ENCODE measurements at places on chromosomes 1 and 21.

DNA sequence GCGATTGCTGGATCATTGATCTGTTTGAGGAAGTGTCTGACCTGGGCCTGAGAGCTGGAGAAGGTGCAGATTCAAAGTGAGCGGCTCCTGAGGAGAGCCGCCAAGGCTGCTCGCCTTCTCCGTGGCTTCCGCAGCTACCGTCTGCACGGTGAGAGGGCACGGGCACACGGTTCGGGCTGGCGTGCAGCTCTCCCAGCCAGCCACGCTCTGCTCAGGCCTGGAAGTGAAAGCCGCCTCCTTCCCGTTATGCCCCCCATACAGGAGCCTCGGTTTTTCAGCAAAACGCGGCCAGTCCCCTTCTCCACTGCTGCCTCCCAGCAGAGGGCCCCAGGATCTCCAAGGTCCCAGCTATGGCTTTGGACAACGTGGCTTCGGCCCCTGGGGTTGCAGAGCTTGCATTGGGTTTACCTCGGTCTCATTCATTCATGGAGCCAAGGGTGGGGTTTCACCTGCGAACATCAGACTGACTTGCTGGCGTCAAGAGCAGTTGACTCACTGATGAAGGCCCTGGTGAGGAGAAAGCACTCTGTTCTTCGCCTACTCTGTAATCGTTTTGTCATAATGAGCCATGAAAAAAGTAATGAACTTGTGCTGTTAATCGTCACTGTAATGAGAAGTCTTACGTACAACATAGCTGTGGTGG, 24.4 kb upstream of the PDXK start:
- no peak for DNase-seq

GRCh38 chr1:206472886-206473285, 2.6 kb downstream of the IKBKE start:
- DNase-seq = no peak

- no peak for DNase-seq
These were observed 355.7 kb upstream of the DUSP10 start for GRCh38 chr1:222097588-222097987.

DNA sequence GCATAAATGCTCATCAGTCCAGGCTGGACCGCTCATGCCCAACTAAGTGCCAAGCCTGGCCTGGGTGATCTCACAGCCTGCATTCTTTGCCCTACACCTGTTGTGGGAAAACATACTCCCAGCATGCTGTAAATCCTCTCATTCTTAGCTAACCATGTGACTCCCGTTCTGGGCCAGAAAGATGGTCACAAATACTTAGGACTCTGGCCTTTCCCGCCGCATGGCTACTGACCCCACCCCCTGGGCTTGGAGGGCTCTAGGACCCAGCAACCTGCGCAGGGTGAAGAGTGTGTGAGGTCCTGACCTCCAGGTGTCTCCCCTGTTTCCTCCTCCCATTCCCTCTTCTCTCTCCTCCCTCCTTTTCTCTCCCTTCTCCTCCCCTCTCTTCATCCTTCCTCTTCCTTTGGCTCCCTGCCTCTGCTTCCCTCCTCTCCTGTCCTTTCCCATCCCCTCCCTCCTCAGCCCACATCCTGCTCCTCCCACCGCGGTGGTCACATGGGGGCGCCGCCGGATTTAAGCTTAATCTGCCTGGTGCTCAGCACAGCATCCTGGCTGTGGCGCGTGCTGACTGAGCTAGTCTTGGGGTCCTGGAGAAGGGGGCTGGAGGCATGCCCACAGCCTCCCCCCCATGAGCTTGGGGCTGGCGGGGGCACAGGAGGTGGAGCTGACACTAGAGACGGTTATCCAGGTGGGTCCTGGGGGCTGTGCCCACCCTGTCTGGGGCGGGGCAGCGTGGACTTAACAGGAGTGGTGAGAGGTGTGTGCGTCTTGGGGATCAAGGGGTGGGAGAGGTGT, at the start of gene CROCC:
Gene CROCC (plus strand): TSS at position 541 of the 795 bp plus-strand sequence. CDS start 88 bp downstream, at position 629.
- DNase-seq = peak; percentile 60

DNA sequence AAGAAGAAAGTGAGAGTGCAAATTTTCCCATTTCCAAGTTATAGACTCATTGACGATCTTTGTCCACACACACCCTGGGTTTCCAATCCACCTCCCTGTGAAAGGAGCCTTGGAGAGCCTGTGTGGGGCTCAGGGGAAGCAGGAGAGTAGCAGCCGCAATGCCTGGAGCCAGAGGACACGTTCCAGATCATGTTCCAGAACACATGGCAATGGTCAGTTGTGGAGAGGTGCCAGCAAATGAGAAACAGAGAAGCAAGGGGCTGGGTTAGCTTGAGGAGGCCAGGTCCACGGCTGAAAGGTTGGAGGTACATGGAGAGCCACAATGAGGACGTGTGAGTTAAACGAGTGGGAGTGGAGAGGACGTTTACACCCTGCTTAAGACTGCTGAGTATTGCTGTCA, 33.0 kb upstream of the SIPA1L2 start:
- no peak for DNase-seq

GRCh38 chr1:212225871-212226302, 59.3 kb upstream of the PPP2R5A start:
- no peak for DNase-seq

DNA sequence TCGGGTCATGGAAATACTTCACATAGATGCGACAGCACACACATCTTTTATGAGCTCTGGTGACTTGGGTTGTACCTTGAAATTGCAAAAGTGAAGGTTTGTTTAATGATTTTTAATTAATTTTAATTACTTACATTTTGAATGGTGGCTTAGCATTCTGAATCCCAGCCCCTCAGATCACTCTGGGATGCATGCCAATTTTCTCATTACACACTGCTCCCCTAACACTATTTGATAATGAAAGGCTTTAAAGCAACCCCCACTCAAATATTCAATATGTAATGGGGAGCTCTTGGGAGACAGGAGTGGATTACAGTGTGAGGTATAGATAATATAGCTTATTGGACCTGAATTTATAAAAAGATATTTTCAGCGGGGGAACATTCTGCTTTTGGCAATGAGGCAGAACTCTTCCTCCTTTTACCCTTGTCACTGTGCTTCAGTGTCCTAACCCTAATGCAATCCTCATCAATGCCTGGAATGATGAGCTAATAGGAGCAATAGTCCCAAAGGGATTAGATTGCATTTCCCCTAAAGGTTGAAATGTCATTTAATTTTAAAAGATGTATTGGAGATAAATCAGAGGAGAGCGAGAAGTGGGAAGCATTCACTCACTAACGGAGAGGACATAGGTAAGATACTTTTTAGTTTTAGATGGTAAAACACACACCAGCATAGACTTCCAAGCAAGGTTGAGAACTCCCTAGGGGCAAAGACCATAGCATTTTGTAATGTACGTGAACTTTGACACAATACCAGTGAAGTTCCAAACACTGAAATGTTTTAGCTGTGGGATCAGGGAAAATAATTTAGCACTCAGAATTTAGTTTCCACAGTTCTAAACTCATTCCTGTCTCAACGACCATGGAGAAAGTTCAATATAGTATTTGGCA, 384.1 kb upstream of the PLXNA2 start:
- no peak for DNase-seq

DNA sequence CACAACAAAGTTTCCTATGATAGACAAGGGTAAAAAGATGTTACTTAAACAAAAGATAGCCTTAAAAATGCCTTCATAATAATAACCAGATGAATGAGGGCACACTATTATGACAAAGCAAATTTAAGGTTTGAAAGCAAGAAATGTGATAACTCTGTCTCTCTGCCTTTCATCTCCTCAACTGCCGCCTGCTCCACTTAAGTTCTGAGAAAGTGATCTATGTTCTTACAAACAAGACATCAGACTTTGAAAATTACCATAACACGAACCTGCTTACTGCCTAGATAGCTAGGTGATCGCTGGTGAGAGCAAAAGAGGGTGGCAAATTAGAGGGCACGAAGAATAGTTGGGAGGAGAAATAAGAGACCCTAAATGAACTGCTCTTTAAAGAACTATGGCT, 13.2 kb downstream of the C21orf91 start:
- DNase-seq = no peak

GRCh38 chr1:28936528-28936927, 22.2 kb downstream of the EPB41 start:
- DNase-seq = no peak

Measured in NCI-H2171 treated with DMSO at 0.1 percent for 48 hours (cell line).